ENCODE measurements at places on chromosomes 11 and 22.

GRCh38 chr11:76313913-76314740, 66.8 kb downstream of the THAP12 start:
- no peak for DNase-seq

DNA sequence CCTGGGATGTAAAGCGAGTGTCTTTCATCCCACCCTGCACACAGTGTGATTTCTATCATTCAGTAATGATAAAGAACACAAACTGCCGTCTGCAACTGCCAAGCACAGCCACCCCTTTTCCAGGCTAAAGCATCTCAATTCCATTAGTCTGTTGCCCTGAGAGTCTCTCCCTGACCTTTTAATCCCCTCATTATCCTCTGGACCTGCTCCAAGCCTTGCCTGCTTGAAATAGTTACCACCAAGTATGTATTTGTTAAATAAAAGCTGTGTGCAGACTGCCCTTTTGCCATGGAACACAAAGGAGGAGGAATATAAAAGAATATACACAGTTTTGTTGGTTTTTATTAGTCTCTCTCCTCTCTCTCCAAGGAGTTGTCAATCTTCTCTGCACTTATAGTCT, 13.0 kb downstream of the GRAP2 start:
- no peak for DNase-seq

DNA sequence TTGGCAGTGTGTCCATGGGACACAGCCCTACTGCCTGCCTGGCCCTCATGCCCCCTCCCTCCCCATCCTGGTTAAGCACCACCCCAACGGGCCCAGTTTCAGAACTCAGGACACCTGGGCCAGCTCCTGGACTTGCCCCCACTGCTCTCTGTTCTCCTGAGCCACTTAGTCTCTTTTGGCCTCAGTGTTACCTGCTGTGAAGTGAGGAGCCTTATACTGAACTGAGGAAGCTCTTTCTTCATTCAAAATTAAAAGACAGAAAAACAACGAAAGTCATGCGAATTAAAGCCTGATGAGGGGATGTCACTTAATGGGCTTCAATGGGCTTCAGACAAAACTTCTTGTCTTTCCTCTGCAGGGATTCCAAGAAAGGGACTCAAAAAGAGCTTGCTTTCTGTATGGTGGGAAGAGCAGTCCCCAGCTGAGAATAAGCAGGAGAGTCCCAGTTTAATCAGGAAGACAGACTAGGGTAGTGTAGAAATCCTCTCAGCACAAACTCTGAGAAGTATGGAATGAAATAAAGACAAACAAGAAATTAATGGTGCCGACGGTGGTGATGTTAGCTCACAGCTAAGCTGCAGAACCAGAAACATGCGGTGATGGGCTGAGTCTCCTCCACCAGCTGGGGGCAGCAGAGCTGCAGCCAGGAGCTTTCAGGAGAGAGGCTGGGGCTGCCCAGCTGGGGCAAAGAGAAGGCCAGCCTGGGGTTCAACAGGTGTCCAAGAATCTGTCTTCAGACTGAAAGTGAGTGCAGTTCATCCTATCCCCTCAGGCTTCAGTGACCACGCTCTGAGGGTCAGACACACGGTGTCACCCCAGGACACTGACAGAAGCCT, 101.0 kb downstream of the GGTLC2 start:
- DNase-seq, result no peak

- DNase-seq, result no peak
Observed at GRCh38 chr11:128697645-128698174, 3.8 kb downstream of the FLI1 start.

Measured in epithelial cell of proximal tubule (primary cell).